ENCODE measurements at places on chromosomes 7 and 10. TPM values are rescaled to one million over a fixed set of nuclear protein-coding genes. Genes with fewer than 3 reads are reported as not detected.

The PLAC9 gene
- polyA plus RNA-seq, result 23.8 TPM

The TMEM229A gene
- 0.16 TPM for polyA plus RNA-seq

The GBX1 gene
- 0.22 TPM for polyA plus RNA-seq

GRCh38 chr10:76017733-76018433 lies 586.5 kb downstream of the LRMDA start:
- DNase-seq, result no peak

GRCh38 chr10:25661632-25662031 lies 272.4 kb upstream of the MYO3A start:
- no peak for DNase-seq

DNA sequence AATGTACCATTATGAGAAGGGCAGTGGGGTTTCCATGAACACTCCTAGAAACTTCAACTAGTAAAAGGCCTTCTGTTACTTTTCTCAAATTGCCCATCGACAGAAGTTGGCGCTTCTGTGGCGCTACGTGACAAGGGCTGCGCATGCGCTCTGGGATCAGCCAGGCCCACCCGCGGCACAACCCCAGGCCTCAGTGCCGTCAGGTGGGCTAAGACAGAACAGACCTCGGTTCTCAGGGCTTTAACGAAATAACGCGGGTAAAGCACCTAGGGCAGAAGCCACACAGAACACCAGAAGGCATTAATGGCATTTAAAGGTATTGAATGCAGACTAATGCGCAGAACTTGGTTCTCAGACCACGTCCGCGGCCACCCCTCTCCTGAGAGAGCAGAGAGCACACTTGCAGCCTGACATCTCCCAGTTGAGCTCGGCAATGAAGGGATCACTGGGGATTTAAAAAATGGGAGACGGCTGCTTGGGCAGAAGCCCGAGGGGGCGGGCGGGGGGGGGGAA lies 67.6 kb upstream of the CTNNA3 start:
- DNase-seq, result peak; percentile 68

Data from right renal pelvis (tissue), 4 donors.